ENCODE measurements at places on chromosomes 11 and 22.

DNA sequence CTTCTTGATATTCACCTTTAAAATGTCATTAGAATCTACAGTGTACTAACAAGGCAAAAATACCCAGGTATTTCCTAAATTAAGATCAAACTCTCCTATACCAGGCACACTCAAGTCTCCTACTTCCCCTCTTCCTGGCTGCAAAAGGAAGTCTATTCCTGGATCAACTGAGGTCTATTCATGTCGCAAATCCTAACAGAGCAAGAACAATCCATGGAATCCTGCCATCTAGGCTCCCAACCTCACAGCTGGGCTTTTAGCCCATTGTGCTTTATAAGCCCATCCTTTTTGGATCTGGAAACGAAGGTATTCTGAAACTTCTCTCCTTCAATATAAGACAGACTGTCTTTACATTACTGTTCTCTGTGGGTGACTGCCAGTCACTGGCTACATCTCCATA is 161.8 kb downstream of the SOX6 start:
- DNase-seq = no peak

GRCh38 chr11:35986947-35987346 is 43.1 kb downstream of the LDLRAD3 start:
- DNase-seq = no peak

DNA sequence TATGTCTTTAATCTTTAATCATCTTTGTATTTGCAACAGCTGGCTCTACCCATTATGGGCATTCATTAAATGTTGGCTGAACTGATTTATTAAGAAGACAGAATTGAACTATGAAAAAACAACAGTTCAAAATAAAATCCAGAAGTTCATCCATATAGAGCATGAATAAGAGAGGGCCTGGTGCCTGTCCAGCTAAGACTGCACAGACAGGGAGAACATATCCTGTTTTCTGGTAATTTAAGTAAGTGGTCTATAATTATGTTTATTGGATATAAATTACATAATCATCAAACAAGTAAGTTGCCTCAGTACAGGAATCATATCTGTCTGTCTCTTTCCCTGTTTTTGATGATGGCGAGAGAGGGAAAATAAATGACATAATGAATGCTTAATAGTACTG is 137.2 kb downstream of the RBFOX2 start:
- no peak for DNase-seq

- DNase-seq = no peak
These were observed 378.2 kb downstream of the DCDC1 start for GRCh38 chr11:30991376-30991775.

GRCh38 chr22:39746600-39747262 is 146.8 kb downstream of the ENTHD1 start:
- DNase-seq = no peak

- no peak for DNase-seq
These were observed 245.1 kb downstream of the MIAT start for GRCh38 chr22:26902401-26903029.

DNA sequence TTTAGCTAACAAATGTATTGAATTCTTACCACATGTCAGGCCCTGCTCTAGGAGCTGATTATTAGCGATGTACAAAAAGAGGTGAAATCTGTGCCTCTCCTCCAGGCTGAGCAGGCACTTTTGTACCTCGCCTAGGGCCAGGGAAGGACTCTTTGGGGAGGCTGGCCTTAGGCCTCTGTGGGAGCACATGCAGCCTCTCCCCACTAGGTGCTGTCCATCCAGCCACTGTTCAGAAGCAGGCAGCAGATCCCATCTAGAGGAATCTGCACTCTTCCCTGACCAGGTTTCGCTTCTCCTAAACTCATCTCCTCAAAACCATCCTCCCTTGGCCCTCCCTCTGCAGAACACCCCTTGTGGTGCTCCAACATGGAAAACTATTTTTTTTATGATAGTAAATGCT is 51.9 kb upstream of the WT1 start:
- DNase-seq = no peak

GRCh38 chr11:46133119-46133518 is 11.9 kb upstream of the PHF21A start:
- no peak for DNase-seq

- no peak for DNase-seq
These were observed 100.6 kb downstream of the MORC2 start for GRCh38 chr22:30867746-30868662.

DNA sequence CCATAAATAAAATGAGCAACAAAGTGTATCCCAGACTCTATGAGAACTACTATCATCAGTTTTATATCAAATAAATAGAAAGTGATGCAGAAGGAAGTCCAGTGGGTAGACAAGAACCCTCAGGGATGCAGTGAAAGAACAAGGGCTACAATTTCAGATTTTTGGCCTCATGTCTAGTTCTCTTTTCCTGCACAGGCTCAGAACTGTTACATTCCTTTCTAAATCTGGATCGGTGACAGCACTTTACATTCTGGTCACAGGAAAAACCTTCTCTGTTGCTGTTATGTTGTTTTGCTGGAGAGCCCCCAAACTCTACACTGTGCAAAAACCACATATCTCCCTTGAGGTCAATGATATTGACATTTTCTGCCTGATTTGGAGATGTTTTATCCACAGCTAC is 108.8 kb upstream of the ANO5 start:
- no peak for DNase-seq

DNA sequence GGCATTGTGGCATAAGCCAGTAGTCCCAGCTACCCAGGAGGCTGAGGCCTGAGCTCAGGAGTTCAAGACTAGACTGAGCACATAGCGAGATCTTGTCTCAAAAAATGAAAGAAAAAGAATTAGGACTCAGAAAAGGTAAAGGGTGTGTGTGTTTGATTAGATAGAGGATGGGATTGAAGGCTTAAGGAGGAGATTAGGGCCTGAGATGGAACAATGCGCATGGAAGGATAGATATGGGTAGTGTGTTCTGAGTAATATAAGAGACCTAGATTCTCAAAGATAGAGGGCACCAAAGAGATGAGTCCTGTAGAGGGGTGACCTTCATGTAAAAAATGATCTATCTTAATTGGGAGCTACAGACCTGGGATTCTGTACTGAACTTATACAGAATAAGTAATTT is 17.3 kb upstream of the RAB30 start:
- no peak for DNase-seq

GRCh38 chr11:73330569-73331093 is 22.6 kb downstream of the ARHGEF17 start:
- DNase-seq = no peak

DNA sequence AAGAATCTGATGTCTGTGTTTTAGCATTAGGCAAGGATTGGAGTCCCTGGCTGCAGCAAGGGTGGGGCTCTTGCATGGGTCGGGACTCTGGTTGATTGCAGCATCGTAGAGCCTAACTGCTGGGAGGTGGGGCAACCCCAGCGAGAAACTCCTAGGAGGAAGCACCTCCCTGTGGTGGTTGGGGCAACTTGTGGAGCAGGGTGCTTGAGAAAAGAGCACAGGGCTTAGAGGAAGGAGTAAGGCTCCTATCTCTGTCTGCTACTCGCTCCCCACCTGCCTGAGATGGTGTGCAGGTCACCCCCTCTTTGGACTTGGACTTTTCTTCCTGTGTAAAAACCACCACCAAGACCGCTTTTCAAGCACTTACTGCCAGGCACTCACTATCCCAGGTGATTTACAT is 15.6 kb downstream of the SREBF2 start:
- DNase-seq = no peak

GRCh38 chr11:8336356-8337129 is 72.9 kb upstream of the LMO1 start:
- no peak for DNase-seq

- DNase-seq = no peak
These were observed 815 bp downstream of the EHD1 start for GRCh38 chr11:64877390-64878222.

DNA sequence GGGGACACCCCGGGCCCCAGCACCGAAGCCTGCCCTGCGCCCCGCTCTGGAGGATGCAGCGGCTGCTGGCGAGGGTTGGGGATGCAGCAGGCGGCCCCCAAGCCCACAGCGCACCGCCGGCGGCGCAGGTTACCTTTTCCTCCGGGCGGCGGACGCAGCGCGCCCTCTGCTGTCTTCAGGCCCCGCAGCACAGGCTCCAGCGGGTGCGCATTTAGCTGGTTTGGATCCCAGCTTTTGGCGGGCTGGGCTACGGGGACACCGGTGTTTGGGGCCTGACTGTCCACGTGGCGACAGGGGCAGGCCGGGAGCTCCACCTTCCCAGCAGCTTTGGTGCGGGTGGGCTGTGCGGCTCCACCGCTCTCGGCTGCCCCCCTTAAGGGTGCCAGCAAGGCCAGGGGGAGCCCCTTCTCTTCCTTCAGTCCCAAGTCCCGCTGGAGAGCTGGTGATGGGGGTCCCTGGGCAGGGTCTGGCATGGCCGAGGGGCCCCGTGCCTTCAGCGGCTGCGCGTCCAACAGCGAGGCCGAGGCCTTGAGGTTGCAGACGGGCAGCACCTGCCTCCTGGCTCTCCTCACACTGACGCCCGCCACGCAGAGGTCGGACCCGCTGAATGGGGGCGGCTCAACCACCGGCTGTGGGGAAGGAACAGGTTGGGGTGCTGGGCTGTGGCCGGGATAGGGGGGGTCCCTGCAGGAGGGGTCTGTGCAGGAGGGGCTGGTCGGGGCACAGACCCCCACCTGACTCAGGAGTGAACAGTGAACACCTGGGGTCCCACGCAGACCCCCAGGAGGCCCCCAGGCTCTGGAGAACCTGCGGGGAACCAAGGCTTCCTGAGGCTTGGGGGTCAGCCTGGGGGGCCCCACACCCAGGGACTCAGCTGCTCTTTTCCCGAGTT is 18.0 kb upstream of the IL17REL start:
- DNase-seq = peak; percentile 84

GRCh38 chr11:10856689-10857458 is 979 bp downstream of the ZBED5 start:
- DNase-seq = peak; percentile 8

GRCh38 chr11:112751329-112751728 is 209.9 kb upstream of the NCAM1 start:
- DNase-seq = no peak
